Fibroblast of skin of abdomen (primary cell): ENCODE measurements at places on chromosomes 16 and 17.

DNA sequence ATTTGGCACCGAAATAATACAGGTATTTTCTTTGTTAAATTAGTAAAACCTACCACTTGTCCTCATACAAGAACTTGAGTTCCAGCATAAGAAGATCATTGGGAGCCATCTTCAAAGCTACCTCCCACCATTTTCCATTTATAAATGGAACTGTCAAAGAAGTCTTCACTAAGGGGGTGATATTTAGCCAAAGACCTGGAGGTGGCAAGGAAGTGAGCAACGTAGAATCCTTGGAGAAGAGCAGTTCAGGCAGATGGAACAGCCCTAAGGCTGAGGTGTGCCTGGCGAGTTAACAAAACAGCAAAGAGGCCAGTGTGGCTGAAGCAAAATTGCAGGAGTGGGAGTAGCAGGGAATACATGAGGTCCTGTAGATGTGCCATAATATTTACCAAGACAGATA is 1.8 kb downstream of the KCNJ16 start:
- DNase-seq, result no peak

DNA sequence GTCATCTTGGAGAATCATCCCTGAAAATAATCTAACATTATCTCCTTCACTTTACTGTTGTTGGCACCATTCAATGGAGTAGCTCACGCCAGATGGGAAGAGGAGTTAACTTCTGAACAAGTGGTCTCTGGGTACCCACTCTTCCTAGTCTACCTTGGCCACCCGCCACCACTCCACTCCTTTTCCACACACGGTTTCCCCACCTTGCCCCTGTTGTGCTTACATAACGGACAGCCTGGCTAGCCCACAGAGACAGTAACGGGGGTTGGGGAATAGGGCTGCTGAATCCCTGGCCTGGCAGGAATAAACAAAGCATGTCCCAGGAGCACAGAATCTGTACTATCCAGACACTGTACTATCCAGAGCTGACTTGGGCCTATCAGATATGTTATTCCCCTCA is 3.6 kb upstream of the MXRA7 start:
- no peak for DNase-seq

DNA sequence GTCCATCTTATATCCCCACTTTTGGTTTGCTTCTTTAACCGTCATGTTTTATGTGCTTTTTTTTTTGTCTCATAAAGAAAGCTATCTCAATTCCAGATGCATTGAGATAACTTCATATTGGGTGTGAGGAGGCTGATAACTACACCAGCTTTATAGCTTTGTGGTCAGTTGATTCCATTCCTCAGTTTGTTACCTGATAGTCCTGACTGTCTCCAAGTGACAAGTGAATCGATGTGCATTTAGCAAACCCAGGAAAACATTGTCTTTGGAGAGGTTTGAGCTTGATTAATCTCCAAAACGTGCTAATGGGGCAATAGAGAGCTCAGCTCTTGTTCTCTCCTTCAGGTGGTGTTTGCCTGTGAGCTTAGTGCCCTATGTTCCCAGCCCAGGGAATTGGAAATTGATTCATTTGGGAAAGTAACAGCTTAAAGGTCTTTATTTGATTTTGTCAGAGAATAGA is 22.7 kb downstream of the HS3ST3B1 start:
- DNase-seq, result no peak

DNA sequence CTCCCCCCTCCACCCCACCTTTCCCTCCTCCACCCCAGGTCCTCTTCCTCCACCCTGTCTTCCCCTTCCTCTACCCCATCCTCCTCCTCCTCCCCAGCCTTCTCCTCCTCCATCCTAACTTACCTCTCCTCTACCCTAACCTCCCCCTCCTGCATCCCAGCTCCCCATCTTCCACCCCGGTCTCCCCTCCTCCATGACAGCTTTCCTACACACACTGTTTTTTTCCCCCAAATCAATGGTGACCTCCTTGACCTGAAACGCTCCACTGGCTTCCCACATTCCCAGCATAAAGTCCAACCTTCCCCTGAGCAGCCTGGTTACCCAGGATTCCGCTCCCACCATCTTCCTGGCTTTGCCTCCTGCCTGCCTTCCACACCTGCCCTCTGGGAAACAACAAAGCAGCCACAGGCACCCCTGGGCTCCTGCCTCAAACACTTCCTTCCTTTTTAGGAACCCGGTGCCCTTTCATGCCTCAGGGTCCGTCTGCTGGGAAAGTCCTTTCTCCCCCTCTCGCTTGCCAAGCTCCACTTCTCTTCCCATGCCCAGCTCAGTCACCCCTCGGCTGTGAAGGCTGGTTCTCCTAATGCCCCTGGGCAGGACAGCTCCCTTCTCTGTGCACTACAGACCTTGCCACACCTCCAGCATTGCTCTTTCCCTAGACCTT is 2.1 kb downstream of the RGS9 start:
- DNase-seq, result no peak
